Eye (tissue), 1 donor: ENCODE measurements at places on chromosomes 16 and 17.

DNA sequence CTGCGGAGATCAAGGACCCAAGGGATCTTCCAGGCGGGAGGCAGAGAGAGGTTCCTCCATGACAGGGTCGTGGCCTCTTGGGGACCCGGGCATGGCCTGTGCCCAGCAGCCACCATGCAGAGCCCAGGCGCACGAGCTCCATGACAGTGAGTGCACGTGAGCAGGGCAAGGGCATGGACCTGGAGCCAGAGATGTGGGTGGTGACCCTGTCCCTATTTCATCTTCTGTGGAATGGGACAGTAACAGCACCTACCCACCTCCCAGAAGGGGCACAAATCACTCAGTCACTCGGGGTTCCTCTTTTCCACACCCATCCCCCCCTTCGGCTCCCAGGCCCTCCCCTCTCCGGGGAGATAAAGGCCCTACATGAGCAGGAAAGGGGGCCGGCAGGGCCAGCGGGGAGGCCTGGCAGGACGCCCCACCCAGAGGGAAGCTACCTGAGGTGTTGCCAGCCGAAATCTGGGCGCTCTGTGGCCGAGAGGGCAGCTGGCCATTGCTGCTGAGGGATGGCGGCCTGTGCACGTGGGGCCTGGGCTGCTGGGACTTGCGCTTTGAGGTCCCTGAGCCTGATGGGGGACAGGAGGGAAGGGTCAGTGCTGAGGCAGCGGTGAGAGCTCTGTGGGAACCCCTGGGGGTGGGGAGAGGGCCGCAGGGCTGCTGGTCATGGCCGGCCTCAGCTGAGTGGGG is 10.4 kb downstream of the UBALD2 start:
- no peak for DNase-seq

- DNase-seq, result peak; percentile 78
Observed at GRCh38 chr16:75304521-75305363, 53.3 kb upstream of the BCAR1 start.

GRCh38 chr16:3836641-3837040 is 43.9 kb downstream of the CREBBP start:
- DNase-seq, result no peak

- no peak for DNase-seq
Observed at GRCh38 chr17:58247511-58248363, 9.4 kb downstream of the LPO start.

DNA sequence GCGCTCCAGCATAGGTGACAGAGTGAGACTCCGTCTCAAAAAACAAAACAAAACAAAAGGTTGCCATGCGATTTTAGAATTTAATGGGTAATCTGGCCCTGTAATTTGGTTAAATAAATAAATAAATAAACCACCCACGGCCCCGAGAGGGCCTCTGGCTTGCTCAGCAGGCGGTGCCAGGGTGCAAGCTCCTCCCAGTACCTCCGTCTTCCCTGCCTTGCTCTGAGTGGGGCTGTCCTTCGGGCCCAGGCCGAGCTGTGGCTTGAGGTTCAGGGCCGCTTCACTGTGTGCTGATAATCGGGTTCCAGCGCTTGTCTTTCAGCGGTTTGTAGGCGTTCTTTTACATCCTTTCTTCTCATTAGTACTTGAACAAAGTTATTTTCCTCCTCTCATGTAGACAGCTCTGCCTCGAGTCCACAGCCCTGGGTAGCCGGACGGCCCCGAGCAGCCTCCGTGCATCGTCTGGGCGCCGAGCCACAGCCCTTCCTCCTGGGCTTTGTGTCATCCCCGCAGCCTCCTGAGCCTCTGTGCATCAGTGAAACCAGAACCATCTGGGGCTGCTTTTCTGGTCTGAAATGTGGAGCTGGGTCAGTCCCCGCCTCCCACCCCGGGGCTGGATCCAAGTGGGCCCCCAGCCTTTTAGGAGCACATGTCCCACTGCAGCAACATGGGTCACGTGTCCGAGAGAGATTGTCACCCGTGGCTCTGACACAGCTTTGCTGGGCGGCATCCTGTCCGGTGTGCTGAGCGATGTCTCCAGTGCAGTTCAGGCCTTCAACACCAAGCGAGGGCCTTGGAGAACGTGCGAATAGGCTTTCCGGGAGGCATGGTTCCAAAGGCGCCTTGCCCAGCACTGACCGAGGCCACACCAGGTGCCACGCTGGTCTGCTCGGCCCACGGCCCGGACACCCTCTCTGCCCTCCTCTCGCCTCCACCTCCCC is 157.4 kb upstream of the CHMP6 start:
- peak; percentile 60 for DNase-seq

- no peak for DNase-seq
Observed at GRCh38 chr17:30823421-30823820, 1.1 kb downstream of the CRLF3 start.
